ENCODE measurements at places on chromosomes 5 and 9.
A peak's percentile ranks its signal among the peaks of the same experiment; 100 is the strongest.

GRCh38 chr5:56529666-56530430 lies 285.5 kb upstream of the MAP3K1 start:
- DNase-seq: no peak

DNA sequence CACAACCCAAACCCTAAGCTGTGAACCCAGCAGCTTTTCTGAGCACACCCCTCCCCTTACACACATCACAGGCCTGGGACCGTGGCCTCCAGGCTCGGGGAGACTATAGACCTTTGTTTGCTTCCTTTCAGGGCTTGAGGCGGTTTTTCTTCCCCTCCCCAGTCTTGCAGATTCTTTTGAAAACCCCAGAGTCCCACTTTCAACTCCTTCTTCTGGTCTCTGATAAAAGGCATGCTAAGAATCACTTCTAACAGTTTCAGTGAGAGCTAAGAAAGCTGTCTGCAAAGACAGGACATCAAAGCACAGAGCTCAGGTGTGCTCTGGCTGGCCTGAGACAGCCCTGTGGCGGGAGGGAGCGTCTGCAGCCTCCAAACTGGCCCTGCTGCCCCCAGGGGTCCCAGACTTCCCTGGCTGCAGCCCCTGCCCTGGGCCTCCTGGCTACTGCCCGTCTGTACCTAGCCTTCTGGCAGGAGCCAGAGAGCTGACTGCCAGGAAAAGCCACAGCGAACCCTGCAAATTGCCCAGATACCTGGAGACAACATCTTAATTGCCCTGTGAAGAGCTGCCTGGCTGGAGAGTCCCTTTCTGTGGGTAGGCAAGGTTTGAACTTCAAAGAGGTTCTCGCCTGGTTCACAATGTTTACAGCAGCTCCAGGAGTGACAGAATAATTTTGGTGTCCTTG lies 138.9 kb downstream of the GADD45G start:
- DNase-seq: no peak

GRCh38 chr5:111950660-111951059 lies 193.7 kb upstream of the NREP start:
- peak; percentile 92 for DNase-seq

- DNase-seq: no peak
These were observed 110.5 kb downstream of the CACNA1B start for GRCh38 chr9:137988051-137988450.

DNA sequence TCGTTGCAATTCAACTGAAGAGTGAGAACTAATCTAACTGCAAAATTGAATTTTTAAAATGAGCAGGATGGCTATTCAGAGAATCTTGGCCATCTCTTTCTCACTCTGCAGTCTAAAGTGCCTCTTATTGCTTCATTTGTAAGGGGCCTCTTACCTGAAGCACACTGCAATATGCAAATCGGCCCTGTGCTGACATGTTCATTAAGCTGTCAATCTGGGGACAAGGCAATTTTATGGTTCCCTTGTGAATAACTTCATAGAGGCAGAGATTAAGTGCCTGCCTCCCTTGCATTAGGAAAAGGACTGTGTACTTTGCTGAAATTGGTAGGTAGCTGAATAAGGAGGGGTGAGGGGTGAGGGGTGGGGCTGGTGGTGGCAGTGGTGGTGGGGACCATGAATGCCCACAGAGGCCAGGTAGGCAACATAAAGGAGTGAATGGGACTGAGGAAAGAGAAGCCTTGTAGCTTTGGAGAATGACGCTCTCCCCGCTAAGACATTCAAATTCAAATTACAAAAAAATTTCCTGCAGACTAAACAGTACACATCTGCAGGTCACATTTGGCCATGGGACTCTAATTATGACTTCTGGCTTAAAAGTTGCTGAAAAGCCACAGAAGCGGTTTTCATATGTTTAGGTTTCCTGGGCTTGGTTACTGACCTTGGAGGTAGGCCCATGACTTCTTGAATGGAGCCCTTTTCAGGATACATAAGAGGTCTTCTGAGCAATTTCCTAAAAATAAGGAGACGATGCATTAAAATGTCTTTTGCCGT lies 25.0 kb downstream of the TNFSF8 start:
- DNase-seq: no peak

DNA sequence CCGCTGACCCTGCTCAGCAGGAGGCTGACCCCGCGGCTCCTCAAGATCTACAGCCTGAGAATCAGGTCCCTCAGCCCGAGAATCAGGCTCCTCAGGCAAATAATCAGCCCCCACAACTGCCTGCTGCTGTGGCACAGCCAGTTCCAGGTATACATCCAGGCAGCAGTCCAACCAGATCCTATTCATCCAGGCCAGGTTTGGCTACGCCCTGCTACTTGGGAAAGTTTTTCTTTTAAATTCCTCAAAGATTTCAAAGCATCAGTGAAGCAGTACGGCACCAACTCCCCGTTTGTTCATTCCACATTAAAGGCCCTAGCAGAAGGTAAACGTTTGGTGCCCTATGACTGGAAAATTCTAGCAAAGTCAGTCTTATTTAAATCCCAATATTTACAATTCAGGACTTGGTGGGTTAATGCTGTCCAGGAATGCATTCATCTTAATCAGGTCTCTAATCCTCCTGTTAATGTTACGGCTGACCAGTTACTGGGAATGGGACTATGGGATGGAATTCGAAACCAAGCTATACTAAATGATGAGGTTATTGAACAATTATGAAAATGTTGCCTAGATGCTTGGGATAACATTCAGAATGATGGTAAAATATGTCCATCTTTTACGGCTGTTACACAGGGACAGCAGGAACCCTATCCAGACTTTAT lies 102.3 kb downstream of the SYK start:
- DNase-seq: no peak

- DNase-seq: no peak
These were observed 38.7 kb upstream of the CTSL start for GRCh38 chr9:87687207-87687606.

- DNase-seq: no peak
These were observed 63.5 kb downstream of the DOCK2 start for GRCh38 chr5:169700611-169701010.

GRCh38 chr9:123769719-123770118 lies 160.2 kb downstream of the DENND1A start:
- DNase-seq: no peak

- peak; percentile 71 for DNase-seq
These were observed 69.5 kb downstream of the GRIA1 start for GRCh38 chr5:153559926-153560325.

GRCh38 chr5:110716247-110717245 lies 9.9 kb downstream of the TMEM232 start:
- DNase-seq: peak; percentile 26

DNA sequence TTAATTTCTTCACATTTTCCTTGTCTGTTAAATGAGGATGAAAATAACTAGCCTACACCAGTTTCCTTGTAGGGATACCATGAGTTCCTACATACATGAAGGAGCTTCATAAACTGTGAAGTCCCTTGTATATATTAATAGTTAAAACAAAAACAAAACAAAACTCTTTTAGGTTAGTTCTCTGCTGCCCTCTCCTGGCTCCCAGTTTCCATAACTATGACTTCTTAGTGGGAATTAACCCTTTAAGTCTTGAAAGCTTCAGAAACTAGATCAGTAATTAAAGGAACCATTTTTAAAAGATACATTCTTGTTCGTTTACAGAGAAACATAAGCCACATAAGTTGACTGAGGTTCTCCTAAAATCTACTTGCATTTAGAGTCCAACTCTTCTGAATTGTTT lies 500.0 kb upstream of the C9orf72 start:
- peak; percentile 60 for DNase-seq

DNA sequence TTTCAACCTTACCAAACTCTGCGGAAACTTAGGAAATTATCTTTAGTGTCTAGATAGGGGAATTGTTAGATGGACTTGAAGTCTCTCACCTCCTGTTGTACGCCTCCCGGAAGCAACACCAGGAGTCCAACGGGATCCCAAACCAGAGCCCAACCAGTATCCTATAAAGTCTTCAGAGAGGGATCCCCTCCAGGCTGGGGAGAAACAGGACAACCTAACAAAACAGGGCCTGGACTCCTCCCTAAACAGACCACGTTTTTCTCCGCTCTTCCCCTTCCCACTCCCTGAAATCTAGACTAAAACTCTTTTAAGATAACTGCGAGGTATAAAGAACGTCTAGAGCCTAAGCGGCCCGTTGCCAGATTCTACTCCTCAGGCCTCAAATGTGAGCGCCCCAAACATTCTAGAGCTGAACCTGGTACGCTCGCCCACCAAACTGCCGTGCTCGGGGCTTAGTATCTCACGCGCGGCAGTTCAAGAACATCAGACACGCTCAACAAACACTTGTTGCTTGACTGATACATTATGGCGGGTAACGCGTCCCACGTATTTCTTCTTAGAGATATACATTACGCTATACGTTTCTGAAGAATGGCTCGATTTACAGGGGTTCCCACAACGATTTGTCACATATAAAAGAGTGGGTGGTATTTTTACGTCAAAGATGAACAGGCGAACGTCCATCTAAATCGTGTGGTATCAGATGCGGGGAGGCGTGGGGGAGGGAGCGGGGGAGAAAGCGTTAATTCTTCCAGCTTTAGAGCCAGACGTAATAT lies 663 bp upstream of the SMIM27 start:
- DNase-seq: peak; percentile 61

DNA sequence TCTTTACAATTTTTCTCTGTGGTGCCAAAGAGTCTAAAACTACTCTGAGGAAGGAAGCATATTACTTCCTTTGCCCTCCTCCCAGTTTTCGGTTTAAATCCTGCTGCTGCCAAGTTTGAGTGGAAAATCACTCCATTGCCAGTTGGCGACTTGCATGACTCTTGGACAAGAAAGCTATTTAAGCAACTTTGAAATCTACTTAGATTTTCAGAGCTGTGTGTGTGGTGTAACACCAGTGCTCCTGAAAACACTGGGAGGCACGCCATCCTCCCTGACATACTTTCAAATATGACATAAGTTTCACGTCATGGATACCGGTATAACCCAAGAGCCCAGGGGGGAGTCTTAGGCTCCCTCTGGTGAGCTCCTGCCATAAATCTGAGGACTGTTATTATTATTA lies 83.5 kb upstream of the RIOK2 start:
- peak; percentile 3 for DNase-seq

DNA sequence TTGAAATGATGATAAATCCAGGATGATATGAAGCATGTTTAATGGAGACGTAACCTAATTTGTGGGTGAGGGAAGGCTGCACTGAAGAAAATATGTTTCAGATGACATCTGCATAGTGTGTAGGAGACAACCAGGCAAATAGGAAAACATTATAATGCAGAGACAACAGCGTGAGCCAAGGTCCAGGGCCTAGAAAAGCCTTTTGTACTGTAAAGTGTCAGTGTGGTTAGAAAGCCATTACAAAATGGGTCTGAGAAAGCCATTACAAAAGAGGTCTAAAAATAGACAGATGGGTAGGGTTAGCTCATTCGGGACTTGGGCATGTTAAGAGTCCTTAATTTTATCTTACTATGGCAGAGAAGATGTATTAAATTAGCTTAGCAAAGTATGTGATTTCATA lies 14.9 kb upstream of the GABRG2 start:
- DNase-seq: no peak

GRCh38 chr5:72649449-72649848 lies 142.2 kb upstream of the ZNF366 start:
- peak; percentile 78 for DNase-seq

DNA sequence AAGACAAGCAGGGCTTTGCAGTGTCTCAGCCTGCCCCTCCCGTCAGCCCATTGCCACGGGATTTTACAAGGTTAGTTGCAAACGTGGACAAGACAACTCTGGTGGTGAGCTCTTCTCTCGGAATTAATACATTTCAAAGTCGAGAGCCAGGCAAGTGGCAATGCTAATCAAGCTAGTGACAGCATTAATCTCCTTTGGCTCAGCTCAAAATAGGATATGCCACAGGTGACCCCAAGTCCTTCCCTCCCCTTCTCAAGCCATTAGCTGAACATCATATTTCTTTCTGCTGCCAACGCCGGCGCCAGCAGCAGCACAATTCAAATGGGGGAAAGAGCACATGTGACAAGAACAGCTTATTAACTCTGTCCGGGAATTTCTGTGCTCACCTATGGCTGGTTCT lies 190.1 kb downstream of the ATPSCKMT start:
- DNase-seq: no peak

DNA sequence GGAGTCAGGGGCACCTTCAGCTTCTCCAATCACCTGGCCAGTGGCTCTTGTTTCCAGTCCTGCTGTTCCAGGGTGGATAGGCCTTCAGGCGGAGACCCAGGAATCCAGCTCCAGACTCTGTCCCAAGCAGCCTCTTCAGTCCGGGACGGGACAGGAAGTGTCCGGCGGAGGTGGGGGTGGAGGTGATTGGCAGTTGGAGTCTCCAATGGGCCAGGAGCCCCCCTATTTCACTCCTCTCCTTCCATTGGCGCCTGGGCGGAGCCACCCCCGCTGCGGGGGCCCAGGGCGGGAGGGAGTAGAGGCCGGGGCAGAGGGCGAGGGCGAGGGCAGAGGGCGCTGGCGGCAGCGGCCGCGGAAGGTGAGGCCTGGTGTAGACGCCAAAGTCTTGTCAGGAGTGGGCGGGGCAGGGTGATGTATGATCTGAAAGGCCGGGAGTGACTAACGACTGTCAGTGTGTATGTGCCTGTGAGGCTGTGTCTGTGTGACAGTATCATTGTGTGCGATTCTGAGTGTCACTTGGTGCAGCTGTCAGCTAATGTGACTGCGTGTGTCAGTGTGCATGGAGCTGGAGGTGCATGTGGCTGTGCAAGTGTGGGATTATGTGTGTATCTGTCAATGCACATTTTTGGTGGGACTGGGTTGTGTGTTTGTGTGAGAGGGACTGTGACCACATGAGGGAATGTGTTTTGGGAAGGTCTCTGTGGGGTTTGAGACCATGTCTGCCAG lies at the start of gene IL11RA:
Gene IL11RA, plus strand, starts transcription at position 310 of the 726 bp plus-strand sequence. CDS start 3,033 bp downstream, outside the sequence.
- peak; percentile 85 for DNase-seq

DNA sequence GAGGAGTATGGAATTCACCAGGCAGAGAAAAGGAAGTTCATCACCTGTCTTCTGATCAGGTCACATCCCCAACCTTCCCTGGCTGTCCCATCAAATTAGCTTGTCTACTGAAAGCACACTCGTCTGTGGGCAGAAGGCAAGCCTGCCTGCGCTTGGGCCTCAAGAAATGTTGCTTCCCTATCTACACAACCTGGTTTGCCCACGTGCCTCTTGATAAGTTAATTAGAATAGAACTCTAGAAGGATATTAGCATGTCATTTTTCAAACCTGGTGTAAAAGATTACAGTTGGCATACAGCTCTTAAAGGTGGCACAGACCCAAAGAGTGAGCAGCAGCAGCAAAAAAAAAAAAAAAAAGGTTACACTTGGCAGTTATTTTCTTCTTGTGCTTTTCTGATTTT lies 5.1 kb downstream of the TTC23L start:
- no peak for DNase-seq

- DNase-seq: no peak
These were observed 11.2 kb upstream of the CACFD1 start for GRCh38 chr9:133448487-133448972.

GRCh38 chr9:125332527-125332926 lies 70.9 kb downstream of the GAPVD1 start:
- no peak for DNase-seq
